ENCODE measurements at places on chromosomes 1 and 21.

GRCh38 chr21:34020005-34020847 lies 53.2 kb upstream of the MRPS6 start:
- DNase-seq = no peak

GRCh38 chr1:118321840-118322239 lies 136.8 kb upstream of the SPAG17 start:
- no peak for DNase-seq

GRCh38 chr21:45874716-45875415 lies 106.7 kb upstream of the COL6A1 start:
- DNase-seq = no peak

GRCh38 chr1:41742219-41742618 lies 176.5 kb downstream of the HIVEP3 start:
- DNase-seq = no peak

GRCh38 chr1:243729956-243730355 lies 120.1 kb downstream of the AKT3 start:
- no peak for DNase-seq

Data from cortex of kidney (tissue), 1 donor.